ENCODE measurements at places on chromosomes 1 and 21.

DNA sequence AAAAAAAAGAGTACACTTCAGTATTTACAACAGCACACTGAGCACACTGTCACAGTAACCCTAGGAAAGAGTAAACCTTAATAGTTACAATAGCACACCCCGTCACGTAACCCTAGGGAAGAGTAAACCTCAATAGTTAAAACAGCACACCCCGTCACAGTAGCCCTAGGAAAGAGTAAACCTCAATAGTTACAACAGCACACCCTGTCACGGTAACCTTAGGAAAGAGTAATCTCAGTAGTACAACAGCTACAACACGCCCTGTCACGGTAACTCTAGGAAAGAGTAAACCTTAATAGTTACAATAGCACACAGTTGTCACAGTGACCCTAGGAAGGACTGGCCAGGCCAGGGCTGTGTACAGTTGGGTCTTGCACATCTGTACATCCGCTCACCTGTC lies 3.0 kb downstream of the CDK11A start:
- DNase-seq = no peak

GRCh38 chr1:207944571-207944970 lies 33.6 kb upstream of the CD34 start:
- no peak for DNase-seq

DNA sequence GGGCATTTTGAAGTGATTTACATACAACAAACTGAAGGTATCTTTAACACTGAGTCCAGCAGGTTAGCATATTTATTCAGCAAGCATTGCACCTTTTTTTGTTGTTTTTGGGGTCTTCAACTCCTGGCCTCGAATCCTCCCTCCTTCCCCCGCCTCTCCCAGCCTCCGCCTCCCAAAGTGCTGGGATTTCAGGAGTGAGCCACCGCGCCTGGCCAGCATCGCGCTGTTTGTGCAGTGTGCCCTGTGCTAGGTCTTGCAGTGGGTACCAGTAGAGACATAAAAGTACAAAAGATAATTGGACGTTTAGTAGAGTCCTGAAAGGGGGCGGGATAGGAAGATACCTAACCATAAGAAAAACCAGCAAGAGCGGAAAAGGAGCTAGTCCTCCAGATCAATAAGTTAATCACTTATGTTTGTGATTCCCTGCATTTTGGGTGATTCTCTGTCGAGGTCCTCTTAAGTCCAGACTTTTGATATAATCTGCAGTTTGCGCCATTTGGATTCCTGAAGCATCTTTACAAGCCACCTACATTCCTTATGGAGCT lies 111.8 kb downstream of the OSBPL9 start:
- DNase-seq = no peak

DNA sequence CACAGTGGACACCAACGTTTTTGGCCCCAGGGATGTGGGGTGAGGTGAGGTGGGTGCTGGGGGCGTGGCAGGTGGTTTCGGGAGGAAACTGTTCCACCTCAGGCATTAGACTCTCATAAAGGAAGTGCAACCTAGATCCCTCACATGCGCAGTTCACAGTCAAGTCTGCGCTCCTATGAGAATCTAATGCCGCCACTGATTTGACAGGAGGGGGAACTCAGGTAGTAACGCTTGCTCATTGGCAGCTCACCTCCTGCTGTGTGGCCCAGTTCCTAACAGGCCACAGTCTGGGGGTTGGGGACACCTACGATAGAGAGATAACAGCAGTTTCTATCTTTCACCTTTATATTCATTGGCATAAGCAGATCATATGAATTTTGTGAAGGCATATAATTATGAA lies 347.1 kb downstream of the VAV3 start:
- DNase-seq = no peak
